NCI-H774 (cell line): ENCODE measurements at places on chromosomes 3 and 15.

- DNase-seq: no peak
These were observed 327.3 kb upstream of the NR2F2 start for GRCh38 chr15:96002890-96003859.

DNA sequence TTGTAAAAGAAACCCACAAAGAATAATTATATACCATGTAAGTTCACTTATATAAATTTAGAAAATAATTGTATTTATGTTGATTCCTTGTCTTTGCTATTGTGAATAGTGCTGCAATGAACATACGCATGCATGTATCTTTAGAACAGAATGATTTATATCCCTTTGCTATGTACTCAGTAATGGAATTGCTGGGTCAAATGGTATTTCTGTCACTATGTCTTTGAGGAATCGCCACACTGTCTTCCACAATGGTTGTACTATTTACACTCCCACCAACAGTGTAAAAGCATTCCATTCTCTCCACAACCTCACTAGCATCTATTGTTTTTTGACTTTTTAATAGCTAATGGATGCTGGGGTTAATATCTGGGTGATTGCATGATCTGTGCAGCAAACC lies 149.4 kb upstream of the CNTN3 start:
- DNase-seq: no peak

- no peak for DNase-seq
These were observed 902 bp downstream of the TMEM44 start for GRCh38 chr3:194632226-194632808.

DNA sequence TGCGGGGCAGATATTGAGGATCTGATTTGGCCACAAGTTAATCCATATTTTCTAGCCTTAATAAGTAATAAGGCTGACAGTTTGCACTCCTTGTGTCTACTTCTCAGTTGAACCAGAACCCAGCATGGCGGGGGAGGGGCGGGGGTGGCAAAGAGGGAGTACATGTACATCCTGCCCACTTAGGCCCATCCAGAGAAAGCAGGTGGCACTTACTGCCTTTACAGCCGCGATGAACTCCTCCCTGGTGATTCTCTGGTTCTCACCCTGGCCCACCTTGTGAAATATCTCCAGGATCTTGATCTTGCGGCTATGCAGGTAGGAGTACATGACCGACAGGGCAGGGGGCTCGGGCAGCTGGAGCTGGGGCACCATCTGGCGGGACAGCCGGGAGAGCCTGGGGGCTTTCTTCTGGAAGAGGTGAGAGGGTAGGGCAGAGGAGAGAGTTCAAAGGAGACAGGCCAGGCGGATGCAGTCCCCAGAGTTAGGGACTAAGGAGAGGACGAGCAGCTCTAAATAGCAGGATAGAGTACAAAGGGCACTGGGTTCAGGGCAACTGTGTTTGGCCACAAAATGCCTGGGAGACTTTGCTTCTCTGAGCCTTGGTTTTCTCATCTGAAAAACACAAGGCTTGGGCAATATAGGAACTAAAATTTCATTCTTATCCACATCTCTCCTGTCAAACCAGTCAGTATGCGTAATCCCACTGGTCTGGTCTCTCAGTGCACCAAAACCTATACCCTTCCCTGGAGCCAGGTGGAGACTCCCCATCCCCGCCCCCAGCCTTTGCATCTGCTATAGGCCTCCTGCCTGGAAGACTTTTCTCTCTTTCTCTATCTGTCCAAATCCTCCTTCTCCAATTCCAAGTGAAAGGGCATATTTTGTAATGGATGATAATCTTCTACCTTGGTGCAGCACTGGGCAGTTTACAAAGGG lies 10.1 kb downstream of the EFCAB12 start:
- DNase-seq: no peak

GRCh38 chr15:98257290-98257689 lies 296.8 kb downstream of the ARRDC4 start:
- DNase-seq: no peak

DNA sequence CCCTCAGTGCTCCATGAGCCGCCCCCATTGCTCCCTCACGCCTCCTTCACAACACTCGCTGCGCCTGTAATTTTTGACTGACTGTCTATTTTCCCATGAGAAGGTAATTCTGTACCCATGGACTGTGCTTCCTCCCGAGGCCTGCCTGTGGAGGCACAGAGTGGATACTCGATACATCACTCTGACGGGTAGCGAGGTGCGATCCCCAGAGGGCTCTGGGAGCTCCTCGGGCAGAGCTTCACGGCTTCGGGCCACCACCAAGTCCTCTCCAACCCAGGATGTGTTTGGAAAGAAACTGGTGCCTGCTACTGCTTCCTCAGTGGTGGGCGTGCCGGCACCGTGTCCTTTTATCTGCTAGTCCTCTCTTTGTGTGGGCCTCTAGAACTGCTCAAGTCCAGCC lies 108.6 kb upstream of the DLG1 start:
- DNase-seq: no peak

GRCh38 chr3:66438046-66438445 lies 62.8 kb downstream of the LRIG1 start:
- no peak for DNase-seq

DNA sequence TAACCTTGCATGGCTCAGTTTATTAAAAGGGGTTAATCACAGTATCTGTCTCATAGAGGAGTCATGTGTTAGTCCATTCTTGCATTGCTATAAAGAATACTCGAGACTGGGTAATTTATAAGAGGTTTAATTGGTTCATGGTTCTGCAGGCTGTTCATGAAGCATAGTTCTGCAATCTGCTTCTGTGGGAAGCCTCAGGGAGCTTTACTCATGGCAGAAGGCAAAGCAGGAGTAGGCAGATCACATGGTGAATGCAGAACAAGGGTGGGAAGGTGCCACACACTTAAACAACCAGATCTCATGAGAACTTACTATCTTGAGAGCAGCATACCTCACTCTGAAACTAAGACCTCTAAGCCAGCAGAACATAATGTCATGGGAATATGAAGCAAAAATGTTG lies 42.2 kb upstream of the PTX3 start:
- DNase-seq: no peak

- DNase-seq: no peak
These were observed 76.2 kb downstream of the PRICKLE2 start for GRCh38 chr3:64148955-64149653.

DNA sequence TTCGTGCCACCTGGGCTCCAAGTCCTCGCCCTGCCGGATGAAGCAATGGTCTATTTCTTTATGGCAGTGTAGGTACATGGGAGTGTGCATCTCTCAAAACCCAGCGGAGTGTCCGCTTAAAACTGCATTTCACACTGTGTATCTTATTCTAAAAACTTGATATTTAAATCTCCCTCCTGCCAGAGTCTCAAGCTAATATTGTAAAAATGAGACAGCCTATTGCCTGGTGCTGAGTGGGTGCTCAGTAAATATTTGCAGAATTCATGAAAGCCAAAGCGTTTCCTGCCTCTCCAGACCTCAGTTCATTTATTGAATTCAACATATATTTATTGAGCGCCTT lies 330 bp upstream of the TBC1D2B start:
- no peak for DNase-seq

DNA sequence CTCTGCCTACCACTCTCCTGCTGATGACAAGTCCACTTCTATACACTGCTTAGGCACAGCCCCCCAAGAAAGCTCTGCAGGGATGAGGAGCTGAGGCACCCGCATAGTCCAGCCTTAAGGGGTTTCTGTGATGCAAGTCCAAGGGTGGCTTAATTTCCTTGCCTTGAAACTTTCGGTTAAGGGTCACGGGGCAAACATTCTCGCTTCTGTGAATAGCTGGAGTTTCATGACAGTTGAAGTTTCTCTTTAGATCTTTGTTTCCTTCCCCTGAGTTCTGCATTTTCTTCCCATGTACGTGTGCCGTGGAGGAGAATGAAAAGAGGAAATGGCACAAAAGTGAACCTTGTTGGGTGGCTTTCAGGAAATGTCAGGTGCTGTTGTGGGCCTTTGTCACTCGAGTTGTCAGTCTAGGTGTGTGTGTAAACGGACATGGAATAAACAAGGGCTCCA lies 7.0 kb downstream of the GPR160 start:
- no peak for DNase-seq

- DNase-seq: no peak
These were observed 30.9 kb upstream of the C15orf39 start for GRCh38 chr15:75170711-75171341.

GRCh38 chr15:57114070-57114469 lies 195.6 kb downstream of the TCF12 start:
- DNase-seq: no peak

GRCh38 chr3:72242326-72242725 lies 457.4 kb upstream of the PROK2 start:
- no peak for DNase-seq

- no peak for DNase-seq
These were observed 5.3 kb downstream of the P2RY12 start for GRCh38 chr3:151379083-151379734.

- DNase-seq: no peak
These were observed 54.2 kb downstream of the ITGA11 start for GRCh38 chr15:68377766-68378165.

DNA sequence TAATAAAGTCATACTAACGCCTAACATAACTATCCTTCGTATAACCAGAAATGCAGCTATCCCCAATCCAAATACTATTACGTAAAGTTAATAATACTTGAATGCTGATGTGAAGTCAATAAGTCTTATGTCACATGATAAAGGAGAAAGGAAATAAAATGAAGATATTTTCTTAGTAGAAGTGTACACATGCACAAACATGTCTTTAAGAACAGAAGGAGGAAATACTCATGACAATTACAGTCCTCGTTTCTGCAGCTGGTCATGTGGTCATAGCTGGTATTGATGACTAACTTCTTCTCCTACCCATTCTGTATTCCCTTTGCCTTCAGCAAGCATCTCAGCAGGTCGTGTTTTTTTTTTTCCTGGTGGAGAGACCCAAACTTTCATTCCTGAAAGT lies 244.3 kb downstream of the CHL1 start:
- no peak for DNase-seq

DNA sequence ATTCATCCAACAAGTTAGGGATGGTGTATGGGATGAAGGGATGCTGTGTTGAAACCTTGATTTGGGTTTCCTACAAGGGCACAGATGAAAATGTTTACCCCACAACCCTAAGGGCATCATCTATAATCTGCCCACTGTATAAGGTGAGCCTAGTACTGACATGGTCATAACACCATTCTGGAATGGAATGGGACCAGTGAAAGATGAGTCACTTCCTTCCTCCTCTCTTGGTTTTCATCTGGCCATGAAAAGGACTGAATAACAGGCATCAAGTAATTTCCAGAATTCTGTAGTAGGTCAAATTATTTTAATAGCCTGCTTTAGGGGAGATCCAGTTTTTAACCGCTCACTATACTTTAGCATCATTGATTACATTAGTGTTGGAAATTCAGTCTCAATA lies 538.6 kb downstream of the NR2F2 start:
- DNase-seq: no peak

DNA sequence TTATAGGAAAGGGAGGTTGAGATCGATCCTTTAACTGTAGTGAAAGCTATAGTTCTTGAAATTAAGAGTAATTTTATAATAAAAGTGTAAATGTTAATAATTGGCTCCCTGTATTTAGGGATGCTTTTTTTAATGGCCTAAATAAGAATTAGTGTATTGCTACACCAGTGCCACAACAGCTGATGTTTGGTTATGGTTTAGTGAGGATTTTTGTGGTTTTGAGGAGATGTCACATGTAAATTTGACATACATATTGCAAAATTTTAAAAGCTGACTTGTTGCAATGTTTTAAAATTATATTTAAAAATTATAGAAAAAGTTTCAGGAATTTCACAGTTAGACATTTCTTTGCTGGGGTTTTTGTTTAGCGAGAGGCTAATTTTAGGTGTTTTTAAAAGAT lies 3.9 kb downstream of the TSC22D2 start:
- DNase-seq: no peak

DNA sequence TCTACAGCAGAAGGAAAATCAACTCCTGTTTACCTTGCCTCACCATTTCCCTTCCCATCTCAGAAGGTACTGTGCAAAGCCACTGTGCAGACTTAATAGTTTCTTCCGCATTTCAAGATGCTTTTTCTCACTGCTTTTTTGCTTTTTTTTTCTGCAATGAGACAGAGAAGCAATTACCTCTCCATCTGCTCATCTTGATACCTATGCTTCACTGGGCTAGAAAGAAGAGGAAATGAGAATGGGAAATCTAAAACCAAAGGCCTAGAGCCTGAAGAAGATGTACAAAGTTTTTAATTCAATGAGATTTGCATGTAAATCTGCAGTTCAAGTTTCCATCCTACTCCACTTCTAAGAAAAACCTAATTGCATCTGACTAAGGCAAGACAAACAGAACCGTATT lies 238.1 kb upstream of the SETMAR start:
- no peak for DNase-seq

DNA sequence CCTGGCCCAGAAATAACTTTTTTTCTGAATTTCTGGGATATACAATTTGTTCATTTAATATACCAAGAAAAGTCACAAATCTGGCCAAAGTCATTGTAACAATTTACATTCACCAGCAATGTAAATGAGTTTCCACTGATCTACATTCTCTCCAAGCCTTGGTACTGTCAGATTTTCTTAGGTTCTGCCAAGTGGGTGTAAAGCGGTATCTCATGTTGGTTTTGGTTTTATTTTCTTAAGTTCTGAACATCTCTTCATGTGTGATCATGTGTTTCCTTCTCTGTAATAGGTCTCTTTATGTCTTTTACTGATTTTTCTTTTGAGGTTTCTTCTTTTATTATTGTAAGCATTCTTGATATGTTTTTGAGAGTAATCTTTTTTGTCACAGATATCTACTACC lies 235.6 kb upstream of the COL8A1 start:
- no peak for DNase-seq

DNA sequence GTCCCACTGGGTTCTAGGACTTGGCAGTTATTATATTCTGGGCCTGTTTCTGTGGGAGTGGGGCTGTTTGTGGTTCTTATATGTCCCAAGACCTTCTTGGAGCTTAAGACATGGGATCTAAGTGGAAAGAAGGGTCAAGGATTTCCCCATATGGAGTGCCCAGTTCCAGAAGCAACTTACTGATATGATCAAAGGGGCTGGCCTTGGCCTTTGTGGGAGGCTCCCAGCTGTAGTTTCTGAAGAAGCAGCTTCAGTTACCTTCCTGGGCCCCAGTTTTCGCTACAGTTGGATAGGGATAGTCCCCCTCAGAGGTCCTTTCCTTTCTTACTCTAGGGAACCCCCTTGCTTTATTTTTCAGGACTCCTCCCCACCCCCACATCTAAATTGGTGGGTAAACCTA lies 56.0 kb downstream of the RAB11A start:
- DNase-seq: no peak

DNA sequence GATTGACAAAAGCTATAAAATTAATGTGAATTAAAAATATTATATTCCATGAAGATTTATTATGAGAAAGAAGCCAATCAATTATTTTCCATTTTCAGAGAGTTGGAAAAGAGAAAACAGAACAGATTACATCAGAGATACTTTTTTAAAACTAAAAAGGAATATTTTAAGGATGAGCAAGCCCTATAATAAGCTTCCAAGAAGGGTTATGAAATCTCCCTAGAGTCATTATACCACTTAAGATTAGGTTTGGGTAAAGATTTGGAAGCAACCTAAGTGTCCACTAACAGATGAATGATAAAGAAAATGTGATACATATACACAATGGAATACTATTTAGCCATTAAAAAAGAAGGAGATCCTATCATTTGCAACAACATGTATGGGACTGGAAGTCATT lies 51.6 kb upstream of the FSIP1 start:
- DNase-seq: no peak
